ENCODE measurements at places on chromosomes 1 and 21.
A peak's percentile ranks its signal among the peaks of the same experiment; 100 is the strongest.

- H3K36me3 ChIP-seq, result peaks cover 9% of the 10 kb centered on the region
- H3K27me3 ChIP-seq, result no peaks in the 10 kb centered on the region
- DNase-seq, result peak; percentile 29
Measured at GRCh38 chr1:107820801-107821200, 144.2 kb downstream of the VAV3 start.

- H3K27ac ChIP-seq, result no peak overlapping the region
- H3K4me1 ChIP-seq, result no peaks in the 10 kb centered on the region
- no peaks in the 10 kb centered on the region for H3K27me3 ChIP-seq
- no peak overlapping the region for H3K4me3 ChIP-seq
Measured at GRCh38 chr1:14894811-14895560, 258.6 kb upstream of the TMEM51 start.

- no peak for DNase-seq
- H3K36me3 ChIP-seq, result peaks cover 6% of the 10 kb centered on the region
- no peaks in the 10 kb centered on the region for H3K4me1 ChIP-seq
- H3K27ac ChIP-seq, result no peak overlapping the region
Measured at GRCh38 chr1:15902882-15903281, 55.4 kb downstream of the SPEN start.

DNA sequence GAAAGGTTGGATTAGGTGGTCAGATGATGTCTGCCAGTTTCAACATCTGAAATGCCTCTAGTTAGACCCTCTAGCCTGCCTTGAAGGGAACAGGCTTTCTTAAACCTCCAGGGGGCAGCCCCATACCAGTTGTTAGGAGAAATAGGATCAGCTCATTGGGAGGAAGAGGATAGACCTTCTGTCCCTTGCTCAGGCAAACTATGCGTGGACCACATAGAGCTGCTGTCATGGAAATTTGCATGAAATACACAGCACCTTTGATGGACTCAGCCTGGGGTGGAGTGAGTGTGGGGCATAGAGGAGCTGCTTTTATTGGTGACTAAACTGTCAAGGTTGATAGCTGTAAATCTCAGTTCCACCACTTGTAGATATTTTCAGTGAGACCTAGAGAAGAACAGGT is 38.4 kb upstream of the SPAG17 start:
- H3K27ac ChIP-seq, result no peak overlapping the region
- H3K27me3 ChIP-seq, result no peaks in the 10 kb centered on the region
- no peaks in the 10 kb centered on the region for H3K36me3 ChIP-seq
- DNase-seq, result no peak

- no peak within 1 kb of the TSS for H3K27ac ChIP-seq
- H3K4me3 ChIP-seq, result no peak within 1 kb of the TSS
- H3K4me1 ChIP-seq, result peaks cover 39% of the 10 kb centered on the region
- no peak for DNase-seq
Measured at GRCh38 chr1:17204546-17205440, at the start of gene PADI1. Gene PADI1, plus strand, starts transcription at chr1:17205128. Its CDS starts 90 bp downstream, at chr1:17205218.

DNA sequence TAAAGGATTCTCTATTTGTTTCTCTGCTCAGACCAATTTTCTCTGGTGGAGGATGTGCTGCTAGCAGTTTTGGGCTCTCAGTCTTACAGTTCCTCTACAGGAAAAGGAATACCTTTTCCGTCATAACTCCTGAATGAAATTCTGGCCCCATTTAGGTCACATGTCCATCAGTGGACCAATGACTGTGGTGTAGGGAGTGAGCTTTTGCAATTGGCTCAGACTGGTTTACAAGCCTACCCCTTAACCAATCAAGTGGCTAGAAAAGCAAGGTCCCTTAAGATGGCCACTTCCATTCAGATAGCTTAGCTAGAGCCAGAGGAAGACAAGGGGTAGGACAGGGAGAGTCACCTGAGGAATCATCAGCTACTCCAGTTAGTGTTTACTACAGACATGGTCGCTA is 16.4 kb upstream of the ZNF281 start:
- DNase-seq, result no peak
- H3K36me3 ChIP-seq, result no peaks in the 10 kb centered on the region
- H3K27ac ChIP-seq, result no peak overlapping the region
- H3K4me3 ChIP-seq, result no peak overlapping the region

DNA sequence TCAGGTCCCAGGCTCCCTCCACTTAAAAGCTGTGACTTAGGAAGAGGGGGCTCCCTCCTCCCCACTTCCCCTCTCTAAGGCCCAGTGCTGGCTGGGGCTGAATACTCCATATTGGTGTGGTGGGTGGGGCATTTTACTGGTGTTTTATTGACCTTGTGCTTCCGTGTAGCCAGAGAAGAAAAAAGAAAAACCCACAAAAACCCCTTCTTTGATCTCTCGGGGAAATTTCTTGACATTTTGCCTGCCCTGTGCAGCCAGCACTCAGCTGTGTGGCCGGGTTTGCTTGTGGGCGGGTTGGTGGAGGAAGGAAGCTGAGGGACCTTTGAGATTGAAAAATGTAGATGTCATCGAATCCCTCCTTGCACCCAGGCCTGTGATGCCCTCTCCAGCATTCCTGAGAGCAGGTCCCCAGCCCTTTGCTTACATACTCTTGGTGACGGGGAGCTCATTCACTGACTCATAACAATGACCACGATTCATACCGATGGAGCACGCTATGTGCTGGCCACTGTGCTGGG is 24.8 kb downstream of the TNFRSF8 start:
- H3K36me3 ChIP-seq, result no peaks in the 10 kb centered on the region
- peaks cover 22% of the 10 kb centered on the region for H3K4me1 ChIP-seq
- DNase-seq, result no peak
- no peak overlapping the region for H3K4me3 ChIP-seq
- no peaks in the 10 kb centered on the region for H3K27me3 ChIP-seq
- H3K27ac ChIP-seq, result no peak overlapping the region

- H3K27ac ChIP-seq, result no peak overlapping the region
- H3K4me3 ChIP-seq, result no peak overlapping the region
- H3K36me3 ChIP-seq, result no peaks in the 10 kb centered on the region
- no peaks in the 10 kb centered on the region for H3K27me3 ChIP-seq
Measured at GRCh38 chr1:95018602-95019369, 54.0 kb downstream of the ALG14 start.

GRCh38 chr1:9793291-9793690 is 30.5 kb downstream of the CLSTN1 start:
- no peaks in the 10 kb centered on the region for H3K27me3 ChIP-seq
- H3K4me1 ChIP-seq, result peaks cover under 1% of the 10 kb centered on the region
- no peak overlapping the region for H3K27ac ChIP-seq
- H3K36me3 ChIP-seq, result no peaks in the 10 kb centered on the region

GRCh38 chr1:20998826-20999225 is 177.9 kb downstream of the EIF4G3 start:
- H3K4me1 ChIP-seq, result peaks cover 21% of the 10 kb centered on the region
- peak overlapping the region; percentile 3 for H3K27ac ChIP-seq
- H3K36me3 ChIP-seq, result peaks cover 19% of the 10 kb centered on the region
- no peak overlapping the region for H3K4me3 ChIP-seq
- H3K27me3 ChIP-seq, result no peaks in the 10 kb centered on the region

- H3K27ac ChIP-seq, result no peak overlapping the region
- H3K36me3 ChIP-seq, result no peaks in the 10 kb centered on the region
- peaks cover 31% of the 10 kb centered on the region for H3K27me3 ChIP-seq
- DNase-seq, result no peak
Measured at GRCh38 chr1:145959957-145960467, 2.2 kb upstream of the LIX1L start.

- no peak overlapping the region for H3K27ac ChIP-seq
- no peak overlapping the region for H3K4me3 ChIP-seq
- DNase-seq, result peak; percentile 13
- H3K4me1 ChIP-seq, result no peaks in the 10 kb centered on the region
Measured at GRCh38 chr1:62082456-62083363, 111.9 kb upstream of the L1TD1 start.

DNA sequence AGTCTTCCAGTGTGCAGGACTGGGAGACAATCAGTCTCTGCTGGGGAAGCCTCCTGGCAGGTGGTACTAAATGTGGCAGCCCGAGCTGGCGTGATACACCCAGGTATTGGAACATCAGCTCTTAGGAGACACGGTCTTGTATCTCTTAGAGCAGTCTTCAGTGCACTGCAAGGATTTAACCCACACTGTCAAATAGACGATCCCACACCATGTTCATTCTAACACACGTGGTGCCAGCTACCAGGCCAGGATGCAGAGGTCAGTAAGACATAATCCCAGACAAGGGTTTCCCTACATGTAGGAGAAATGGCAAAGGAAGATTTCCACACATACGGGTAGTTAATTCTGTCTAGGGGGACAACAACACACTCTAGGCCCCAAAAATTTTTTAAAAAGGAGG is 8.7 kb downstream of the TRIM11 start:
- no peak for DNase-seq
- H3K4me3 ChIP-seq, result no peak overlapping the region
- no peak overlapping the region for H3K27ac ChIP-seq
- H3K4me1 ChIP-seq, result no peaks in the 10 kb centered on the region
- H3K36me3 ChIP-seq, result peaks cover 95% of the 10 kb centered on the region
